Neuronal stem cell (in vitro differentiated cells): ENCODE measurements at places on chromosomes 4 and X.

- no peak for DNase-seq
- no peak overlapping the region for H3K27ac ChIP-seq
- H3K36me3 ChIP-seq, result peaks cover 5% of the 10 kb centered on the region
Measured at GRCh38 chr4:38091636-38092035, 131.4 kb downstream of the PTTG2 start.

DNA sequence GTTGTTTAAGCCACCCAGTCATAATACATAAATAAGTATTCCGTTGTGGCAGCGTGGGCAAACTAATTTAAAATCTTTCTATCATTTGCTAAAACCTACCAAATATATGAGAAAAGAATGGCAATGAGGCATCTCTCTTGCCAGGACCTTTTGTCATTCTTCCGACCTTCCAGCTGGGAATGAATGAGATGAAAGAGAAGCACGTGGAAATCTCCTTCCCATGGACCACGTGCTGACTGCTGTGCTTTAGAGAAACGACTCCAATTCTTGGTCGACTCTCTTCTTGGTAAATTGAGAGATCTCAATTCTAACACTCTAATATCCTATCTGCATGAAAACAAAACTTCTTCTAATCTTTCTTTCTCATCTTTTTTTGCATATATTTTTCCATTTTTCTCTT is 116.5 kb downstream of the COL25A1 start:
- no peaks in the 10 kb centered on the region for H3K27me3 ChIP-seq
- no peak for DNase-seq

GRCh38 chrX:10450229-10450958 is 170.0 kb downstream of the MID1 start:
- H3K4me1 ChIP-seq, result no peaks in the 10 kb centered on the region
- peaks cover 5% of the 10 kb centered on the region for H3K36me3 ChIP-seq
- no peak overlapping the region for H3K4me3 ChIP-seq
- no peak overlapping the region for H3K27ac ChIP-seq

- no peak for DNase-seq
- H3K27me3 ChIP-seq, result no peaks in the 10 kb centered on the region
- no peaks in the 10 kb centered on the region for H3K4me1 ChIP-seq
- H3K27ac ChIP-seq, result no peak overlapping the region
- H3K4me3 ChIP-seq, result no peak overlapping the region
Measured at GRCh38 chr4:123167931-123168330, 228.7 kb upstream of the SPRY1 start.

GRCh38 chr4:107215222-107215621 is 179.1 kb upstream of the DKK2 start:
- no peaks in the 10 kb centered on the region for H3K27me3 ChIP-seq
- no peak overlapping the region for H3K27ac ChIP-seq
- no peaks in the 10 kb centered on the region for H3K36me3 ChIP-seq
- no peaks in the 10 kb centered on the region for H3K4me1 ChIP-seq
- H3K4me3 ChIP-seq, result no peak overlapping the region

- no peaks in the 10 kb centered on the region for H3K27me3 ChIP-seq
- H3K4me1 ChIP-seq, result peaks cover 3% of the 10 kb centered on the region
- no peak overlapping the region for H3K4me3 ChIP-seq
- no peaks in the 10 kb centered on the region for H3K36me3 ChIP-seq
- no peak for DNase-seq
Measured at GRCh38 chr4:79875344-79875899, 197.6 kb downstream of the ANTXR2 start.

- H3K27me3 ChIP-seq, result no peaks in the 10 kb centered on the region
- no peak overlapping the region for H3K27ac ChIP-seq
- no peak overlapping the region for H3K4me3 ChIP-seq
Measured at GRCh38 chrX:135931644-135932487, 38.4 kb downstream of the SAGE1 start.

DNA sequence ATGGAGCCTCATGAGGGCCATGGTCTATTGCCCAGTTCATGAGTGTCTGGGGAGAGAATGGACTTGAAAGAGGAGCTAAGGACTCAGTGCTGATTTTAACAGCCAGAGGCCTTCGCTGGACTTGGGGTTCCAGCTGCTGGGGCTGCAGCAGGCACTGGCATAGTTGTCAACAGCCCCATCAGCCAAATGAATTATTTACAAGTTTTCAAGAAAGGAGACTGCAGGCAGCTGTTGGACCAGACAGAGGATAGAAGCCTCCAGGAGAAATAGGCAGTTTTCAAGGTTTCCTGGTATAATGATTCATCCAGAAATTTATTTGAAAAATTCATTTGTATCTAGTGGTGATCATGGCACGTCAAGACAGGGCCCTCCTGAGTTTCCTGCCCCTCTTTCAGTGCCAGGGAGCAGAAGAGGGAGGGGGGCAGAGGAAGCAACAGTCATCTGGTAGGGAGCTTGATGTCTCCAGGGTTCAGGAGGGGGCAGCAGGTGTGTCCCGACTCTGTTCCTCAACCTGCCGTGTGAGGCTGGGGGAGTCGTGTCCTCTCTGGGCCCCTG is 63.1 kb upstream of the GPR78 start:
- H3K27me3 ChIP-seq, result no peaks in the 10 kb centered on the region
- H3K36me3 ChIP-seq, result no peaks in the 10 kb centered on the region
- H3K27ac ChIP-seq, result no peak overlapping the region
- H3K4me3 ChIP-seq, result no peak overlapping the region

DNA sequence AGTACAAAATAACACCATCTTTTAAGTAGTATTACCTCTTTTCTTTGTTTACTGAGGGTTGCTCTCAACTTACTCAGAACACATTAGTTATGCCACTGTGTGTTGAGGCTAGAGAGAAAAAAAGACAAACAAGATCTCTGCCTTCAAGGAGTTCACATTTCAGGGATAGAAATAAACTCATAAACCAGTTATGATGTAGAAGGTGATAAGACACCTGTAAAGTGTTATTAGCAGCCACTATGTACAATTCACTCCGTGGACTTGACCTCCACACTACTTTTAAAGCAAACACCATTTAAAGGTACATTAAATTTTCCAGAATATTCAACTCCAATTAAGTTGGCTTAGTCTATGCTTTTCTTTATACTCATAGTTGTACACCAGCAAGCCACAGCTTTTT is 278.0 kb downstream of the PDGFC start:
- no peak overlapping the region for H3K4me3 ChIP-seq
- peaks cover 2% of the 10 kb centered on the region for H3K4me1 ChIP-seq
- no peak overlapping the region for H3K27ac ChIP-seq
- no peaks in the 10 kb centered on the region for H3K27me3 ChIP-seq
- H3K36me3 ChIP-seq, result no peaks in the 10 kb centered on the region

DNA sequence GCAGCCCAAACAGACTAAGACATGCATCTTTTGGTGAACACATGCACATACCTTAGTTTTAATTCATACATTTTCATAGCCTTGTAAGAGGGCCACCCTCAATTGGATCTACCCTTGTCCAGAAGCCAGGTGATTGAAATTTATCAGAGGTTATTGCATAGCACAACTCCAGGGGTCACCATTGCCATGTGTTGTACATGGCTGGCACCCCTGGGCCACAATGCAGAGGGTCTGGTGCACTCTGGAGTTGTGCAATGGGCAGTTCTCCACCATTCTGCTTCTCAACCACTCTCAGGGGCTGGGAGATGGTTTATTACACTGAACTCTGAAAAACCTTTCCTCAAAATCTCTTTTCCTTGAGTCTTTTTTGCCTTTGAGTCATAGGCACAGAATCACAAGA is 184.4 kb upstream of the CXorf66 start:
- no peak for DNase-seq
- H3K27me3 ChIP-seq, result peaks cover 11% of the 10 kb centered on the region
- no peaks in the 10 kb centered on the region for H3K4me1 ChIP-seq
- H3K4me3 ChIP-seq, result no peak overlapping the region
- no peak overlapping the region for H3K27ac ChIP-seq
- no peaks in the 10 kb centered on the region for H3K36me3 ChIP-seq

DNA sequence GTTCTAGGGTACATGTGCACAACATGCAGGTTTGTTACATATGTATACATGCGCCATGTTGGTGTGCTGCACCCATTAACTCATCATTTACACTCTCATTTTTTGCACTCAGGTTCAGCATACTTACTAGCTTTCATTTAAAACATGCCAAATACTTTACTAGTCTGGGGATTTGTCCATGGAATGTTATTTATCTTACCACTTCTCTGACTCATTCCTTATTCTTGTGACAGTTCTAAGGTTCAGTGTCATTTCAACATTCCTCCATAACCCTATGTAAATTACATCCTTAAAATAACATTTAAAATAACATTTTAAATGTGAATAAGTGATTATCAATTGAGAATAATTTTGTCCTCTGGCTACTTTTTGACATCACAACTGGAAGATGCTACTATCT is 19.5 kb upstream of the SYTL5 start:
- no peak for DNase-seq
- no peaks in the 10 kb centered on the region for H3K27me3 ChIP-seq
- no peaks in the 10 kb centered on the region for H3K4me1 ChIP-seq
- H3K27ac ChIP-seq, result no peak overlapping the region
